ENCODE measurements at places on chromosomes 11 and 22. TPM values are rescaled to one million over a fixed set of nuclear protein-coding genes. Genes with fewer than 3 reads are reported as not detected.

- peaks cover 35% of the 10 kb centered on the region for H3K27me3 ChIP-seq
- no peaks in the 10 kb centered on the region for H3K36me3 ChIP-seq
- H3K27ac ChIP-seq: no peak overlapping the region
- DNase-seq: no peak
- H3K4me3 ChIP-seq: no peak overlapping the region
These were observed 5.0 kb upstream of the MTNR1B start for GRCh38 chr11:92964471-92964870.

DNA sequence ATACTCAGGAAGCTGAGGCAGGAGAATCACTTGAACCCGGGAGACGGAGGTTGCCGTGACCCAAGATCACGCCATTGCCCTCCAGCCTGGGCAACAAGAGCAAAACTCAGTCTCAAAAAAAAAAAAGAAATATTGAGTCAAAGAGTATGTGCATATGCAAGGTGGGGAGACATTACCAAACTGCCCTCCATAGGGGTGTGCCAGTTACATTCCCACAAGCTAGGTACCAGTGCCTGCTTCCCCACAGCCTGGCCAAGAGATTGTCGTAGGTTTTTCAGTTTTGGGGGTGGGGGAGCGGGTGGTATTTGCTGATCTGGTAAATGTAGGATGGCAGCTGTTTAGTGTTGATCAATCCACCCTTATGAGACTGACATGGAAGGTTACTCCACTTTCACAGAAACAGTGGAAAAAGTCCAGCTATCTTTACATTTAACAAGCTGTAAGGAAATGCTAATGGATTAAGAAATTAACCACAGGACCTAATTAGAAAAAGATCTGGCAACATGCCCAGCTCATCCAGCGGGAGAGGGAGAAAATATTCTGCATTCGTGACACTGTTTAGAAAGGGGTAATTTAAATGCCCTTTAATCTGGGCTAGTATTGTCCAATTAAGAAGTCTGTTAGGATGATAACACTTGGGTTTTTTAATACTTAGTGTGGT is 89.4 kb downstream of the PACS1 start:
- H3K27ac ChIP-seq: no peak overlapping the region

GRCh38 chr11:68792400-68792966 is 41.2 kb upstream of the TESMIN start:
- H3K27ac ChIP-seq: no peak overlapping the region
- H3K36me3 ChIP-seq: peaks cover 51% of the 10 kb centered on the region
- H3K4me1 ChIP-seq: no peaks in the 10 kb centered on the region

GRCh38 chr11:121944556-121945230 is 171.3 kb downstream of the BLID start:
- no peaks in the 10 kb centered on the region for H3K36me3 ChIP-seq
- no peak for DNase-seq
- no peaks in the 10 kb centered on the region for H3K4me1 ChIP-seq
- no peaks in the 10 kb centered on the region for H3K27me3 ChIP-seq
- H3K27ac ChIP-seq: no peak overlapping the region

- no peaks in the 10 kb centered on the region for H3K27me3 ChIP-seq
- H3K4me3 ChIP-seq: no peak overlapping the region
- DNase-seq: no peak
- no peak overlapping the region for H3K27ac ChIP-seq
- H3K4me1 ChIP-seq: no peaks in the 10 kb centered on the region
These were observed 112.9 kb upstream of the DDI1 start for GRCh38 chr11:103923451-103923931.

DNA sequence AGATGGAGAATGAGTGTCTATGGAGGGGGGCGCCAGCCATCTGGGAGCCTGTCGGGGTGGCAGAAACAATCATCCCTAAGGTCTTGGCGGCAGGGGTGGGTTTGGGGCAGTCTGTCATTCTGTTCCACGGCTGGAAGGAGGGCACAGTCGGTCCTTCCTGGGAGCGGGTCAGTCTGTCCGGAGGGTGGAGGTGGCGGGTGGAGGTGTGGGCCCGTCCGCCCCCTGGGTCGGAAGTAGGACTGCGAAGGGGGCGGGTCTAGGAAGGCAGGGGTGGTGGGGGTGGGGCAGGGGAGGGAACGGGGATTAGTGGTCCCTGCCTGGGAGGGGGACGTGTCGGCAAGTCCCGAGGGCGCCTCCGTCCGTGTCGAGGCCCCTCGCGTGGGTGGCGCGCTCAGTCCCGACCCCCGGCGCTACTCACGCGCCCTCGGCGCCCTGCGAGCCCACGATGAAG is 461 bp downstream of the TBC1D10A start:
- DNase-seq: peak; percentile 79
- peak overlapping the region; percentile 94 for H3K4me3 ChIP-seq
- H3K36me3 ChIP-seq: peaks cover 23% of the 10 kb centered on the region

DNA sequence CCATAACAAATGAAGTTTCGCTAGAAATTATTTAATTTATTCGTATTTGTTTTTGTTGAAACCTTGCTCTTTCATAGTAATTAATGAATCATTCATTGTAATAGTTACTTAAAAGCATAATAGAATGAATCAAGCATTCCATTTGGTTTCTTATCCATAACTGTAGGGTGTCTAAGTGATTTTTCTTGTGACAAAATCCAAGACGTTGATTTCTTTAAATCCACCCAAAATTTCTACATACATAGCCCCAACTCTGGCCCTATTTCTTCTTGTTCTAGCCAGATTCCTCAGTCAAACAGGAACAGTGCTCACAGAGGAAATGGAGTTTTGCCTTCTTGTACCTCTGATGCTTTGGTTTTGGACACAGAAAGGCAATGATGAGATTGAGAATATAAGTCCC is 25.5 kb downstream of the UBASH3B start:
- H3K4me3 ChIP-seq: no peak overlapping the region
- no peaks in the 10 kb centered on the region for H3K27me3 ChIP-seq
- H3K27ac ChIP-seq: peak overlapping the region; percentile 21
- H3K36me3 ChIP-seq: peaks cover 5% of the 10 kb centered on the region
- H3K4me1 ChIP-seq: peaks cover 22% of the 10 kb centered on the region

GRCh38 chr11:36243641-36244040 is 45.6 kb downstream of the COMMD9 start:
- H3K4me1 ChIP-seq: peaks cover 2% of the 10 kb centered on the region
- no peaks in the 10 kb centered on the region for H3K36me3 ChIP-seq
- H3K4me3 ChIP-seq: no peak overlapping the region
- peaks cover 15% of the 10 kb centered on the region for H3K27me3 ChIP-seq
- DNase-seq: no peak

Gene MAP6
- total RNA-seq: 0.72 TPM

Gene MAJIN
- not detected for total RNA-seq

Gene SPON1
- 0.72 TPM for total RNA-seq

Gene HOATZ
- total RNA-seq: not detected
